Tibial nerve (tissue), 4 donors: ENCODE measurements at places on chromosomes 5 and 9.

DNA sequence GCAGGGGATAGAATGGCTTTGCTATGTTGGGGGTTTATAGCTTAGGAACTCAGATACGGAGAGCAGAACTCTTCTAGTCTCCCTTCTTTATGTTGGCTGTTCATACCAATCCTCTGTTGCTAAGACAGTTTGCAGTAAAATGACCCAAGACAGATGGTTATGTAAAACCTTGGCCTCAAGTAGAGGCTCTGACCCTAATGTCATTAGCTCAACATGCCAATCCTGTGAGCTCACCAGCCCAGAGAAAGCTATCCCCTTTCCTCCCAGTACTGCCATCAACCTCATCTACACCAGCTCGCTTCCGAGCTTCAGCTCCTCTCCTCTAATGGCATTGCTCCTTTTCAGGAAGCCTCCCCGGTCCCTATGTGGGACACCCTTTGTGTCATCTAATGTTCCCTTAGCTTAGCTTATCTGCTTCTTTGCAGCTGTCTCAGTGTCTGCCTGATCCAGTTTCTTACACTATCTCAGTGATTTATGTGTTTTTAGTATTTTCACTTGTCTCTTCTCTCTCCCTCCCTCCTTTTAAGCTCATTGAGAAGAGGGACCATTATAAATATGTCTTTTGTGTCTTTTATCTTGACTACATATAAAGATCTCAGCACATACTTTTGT, 281.3 kb upstream of the CLINT1 start:
- peak; percentile 21 for DNase-seq

GRCh38 chr9:120532475-120532874, 47.5 kb downstream of the CDK5RAP2 start:
- peak; percentile 34 for DNase-seq

DNA sequence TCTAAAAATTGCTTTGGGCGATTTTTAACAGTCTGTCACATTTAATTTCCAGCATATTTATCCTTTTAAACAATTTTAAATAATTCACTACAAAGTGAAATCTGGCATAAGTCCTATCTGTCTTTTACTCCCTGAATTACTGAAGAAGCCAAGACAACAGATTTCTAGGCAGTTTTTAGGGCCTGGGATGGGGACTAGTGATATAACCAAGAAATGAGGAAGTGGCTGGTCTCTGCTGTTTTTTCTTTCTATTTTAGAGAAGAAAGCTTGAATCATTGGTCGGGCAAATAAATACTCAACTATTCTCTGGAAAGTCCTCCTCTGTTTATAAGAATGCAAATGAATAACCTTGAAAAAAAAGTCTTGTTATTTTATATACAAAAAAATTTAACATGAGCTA, 79.7 kb upstream of the SSBP2 start:
- DNase-seq = no peak

DNA sequence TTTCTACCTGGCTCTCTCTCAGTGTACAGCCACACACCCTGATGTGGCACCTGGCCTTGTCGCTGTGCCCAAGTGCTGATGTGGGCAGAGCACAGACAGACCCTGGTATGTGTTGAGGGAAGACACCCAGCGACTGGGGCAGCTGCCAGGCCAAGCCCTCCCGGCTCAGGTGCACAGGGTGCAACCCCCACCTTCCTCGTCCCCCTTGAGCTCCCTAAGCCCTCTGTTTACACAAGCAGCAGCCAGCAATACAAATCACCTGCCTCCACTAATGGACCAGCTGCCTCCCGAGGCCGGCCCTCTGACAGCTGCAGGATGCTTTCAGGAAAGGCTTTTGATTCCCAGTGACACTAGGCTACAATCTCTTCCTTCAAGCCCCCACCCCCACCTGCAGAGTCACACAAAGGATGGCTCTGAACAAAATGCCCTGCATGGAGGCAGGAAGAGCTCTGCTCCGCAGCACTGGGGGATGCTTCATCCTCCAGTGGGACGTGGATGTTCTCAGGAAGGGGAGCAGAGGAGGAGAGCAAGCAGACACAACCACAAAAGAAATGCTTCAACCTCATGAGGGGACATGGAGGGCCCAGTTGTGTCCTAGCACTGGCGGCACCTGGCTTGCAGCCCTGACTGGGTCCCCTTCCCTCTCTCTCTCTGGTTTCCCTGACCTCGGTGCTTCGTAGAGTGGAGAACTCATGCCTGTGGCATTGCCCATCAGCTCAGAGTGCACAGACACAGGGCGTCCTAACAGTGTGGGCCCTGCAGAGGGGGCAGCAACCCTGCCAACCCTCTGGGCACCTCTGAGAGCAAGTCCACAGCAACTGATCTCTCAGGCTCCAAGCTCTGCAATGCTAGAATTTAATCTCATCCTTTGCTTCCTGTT, 140.8 kb downstream of the BARX1 start:
- DNase-seq = no peak

- no peak for DNase-seq
These were observed 10.2 kb downstream of the BTNL8 start for GRCh38 chr5:180908998-180909731.

DNA sequence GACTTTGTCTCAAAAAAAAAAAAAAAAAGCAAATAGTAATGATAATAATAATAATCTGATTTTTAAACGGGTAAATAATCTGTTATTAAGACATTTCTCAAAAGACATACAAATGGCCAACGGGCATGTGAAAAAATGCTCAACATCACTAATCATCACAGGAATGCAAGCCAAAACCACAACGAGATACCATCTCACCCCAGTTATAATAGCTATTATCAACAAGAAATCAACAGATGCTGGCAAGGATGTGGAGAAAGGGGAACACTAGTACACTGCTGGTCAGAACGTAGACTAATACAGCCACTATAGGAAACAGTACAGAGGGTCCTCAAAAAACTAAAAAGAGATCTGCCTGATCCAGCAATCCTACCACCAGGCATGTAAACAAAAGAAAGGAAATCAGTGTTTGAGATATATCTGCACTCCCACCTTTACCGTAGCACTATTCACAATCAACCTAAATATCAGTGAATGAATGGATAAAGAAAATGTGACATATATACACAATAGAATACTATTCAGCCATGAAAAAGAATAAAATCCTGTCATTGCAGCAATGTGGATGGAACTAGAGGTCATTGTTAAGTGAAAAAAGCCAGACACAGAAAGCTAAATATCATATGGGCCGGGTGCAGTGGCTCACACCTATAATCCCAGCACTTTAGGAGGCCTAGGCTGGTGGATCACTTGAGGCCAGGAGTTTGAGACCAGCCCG, 24.9 kb downstream of the VAV2 start:
- no peak for DNase-seq

DNA sequence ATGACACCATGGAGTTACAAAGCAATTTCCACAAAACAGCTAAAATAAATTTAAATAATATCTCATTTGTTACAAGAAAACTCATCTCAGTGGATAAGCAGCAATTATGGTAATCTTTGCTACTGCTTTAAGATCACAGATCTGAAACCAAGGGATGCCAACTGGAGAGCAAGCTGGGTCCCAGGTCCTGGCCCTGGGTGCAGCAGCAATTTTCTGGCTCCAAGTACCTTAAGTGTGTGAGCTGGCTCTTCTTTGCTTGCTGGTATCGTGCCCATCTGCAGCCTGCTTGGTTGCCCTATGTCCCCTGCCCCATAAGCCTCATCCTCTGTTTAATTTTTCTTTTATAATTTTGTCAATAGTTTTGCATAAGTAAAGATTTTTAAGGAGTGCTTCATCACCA, 41.5 kb upstream of the DIRAS2 start:
- DNase-seq = no peak

DNA sequence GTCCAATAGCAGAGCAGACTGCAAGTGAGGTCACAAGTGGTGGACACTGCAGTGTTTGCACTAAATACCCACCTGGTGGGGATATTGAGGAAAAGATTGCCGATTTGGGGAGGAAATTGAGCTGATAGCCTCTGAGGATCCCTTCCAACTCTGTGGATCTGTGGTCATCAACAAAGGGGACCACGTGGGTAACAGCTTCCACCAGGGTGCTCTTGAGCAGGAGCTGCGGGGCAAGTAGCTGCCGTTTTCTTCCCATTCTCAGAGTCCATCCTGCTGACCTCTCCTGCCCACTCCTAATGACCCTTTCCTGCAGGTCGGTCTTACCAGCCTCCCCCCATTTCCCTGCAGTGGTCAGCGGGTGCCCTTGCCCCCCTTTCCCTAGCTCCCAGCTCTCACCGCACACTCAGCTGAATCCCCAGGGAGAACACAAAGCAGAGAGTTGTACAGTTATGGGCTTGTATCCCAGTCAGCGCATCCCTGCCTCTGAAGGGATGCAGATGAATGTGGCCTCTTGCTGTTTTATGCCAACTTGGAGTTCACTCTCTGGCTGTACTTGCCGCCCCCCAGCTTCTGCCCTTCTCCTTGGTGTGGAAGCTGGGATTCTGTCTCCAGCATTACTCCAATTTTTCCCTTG, 18.0 kb downstream of the DAPK1 start:
- no peak for DNase-seq

- DNase-seq = no peak
These were observed 447.9 kb downstream of the SPATA31D1 start for GRCh38 chr9:82436475-82436874.

DNA sequence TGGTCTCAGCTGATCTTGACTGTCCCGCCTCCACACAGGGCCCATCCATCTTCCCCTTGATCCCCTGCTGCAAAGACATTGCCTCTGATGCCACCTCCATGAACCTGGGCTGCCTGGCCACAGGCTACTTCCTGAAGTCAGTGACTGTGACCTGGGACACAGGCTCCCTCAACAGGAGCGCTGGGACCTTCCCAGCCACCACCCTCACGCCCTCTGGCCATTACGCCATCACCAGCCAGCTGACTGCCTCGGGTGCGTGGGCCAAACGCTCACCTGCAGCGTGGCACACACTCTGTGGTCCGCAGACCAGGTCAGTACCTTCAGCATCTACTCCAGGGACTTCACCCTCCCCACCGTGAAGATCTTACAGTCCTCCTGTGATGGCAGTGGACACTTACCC, 71.9 kb downstream of the INSL6 start:
- DNase-seq = no peak

GRCh38 chr5:6831678-6832671, 118.7 kb downstream of the TENT4A start:
- no peak for DNase-seq

DNA sequence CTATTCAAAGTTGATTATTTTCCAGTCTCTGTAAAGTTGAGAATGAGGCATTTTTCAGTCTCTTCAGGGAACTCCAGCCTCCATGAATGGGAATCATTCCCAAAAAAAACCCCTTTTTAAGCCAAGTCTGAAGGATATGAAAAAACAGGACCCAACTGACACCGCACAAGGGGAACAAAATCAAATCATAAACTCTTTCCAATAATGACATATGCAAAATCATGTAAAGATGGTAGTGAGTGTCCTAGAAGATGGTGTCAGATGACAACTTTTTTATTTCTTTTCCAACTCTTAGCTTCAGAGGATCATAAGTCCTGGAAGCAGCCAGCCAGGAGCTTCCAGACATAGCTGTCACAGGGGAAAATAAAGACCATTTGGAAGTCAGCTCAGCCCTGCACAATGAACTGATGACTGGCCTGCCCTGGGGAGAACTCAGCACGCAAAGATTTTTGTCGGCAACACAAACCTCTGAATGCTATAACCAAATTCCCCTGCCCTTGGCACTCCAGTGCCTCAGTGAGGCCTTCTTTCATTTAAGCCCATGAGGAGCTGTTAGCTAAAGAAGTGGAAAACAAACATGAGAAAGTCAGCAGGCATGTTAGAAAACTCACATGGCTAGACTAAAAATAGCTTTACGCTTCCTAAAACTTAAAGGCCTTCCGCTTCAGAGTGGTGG, 85.4 kb downstream of the SLC1A3 start:
- no peak for DNase-seq

GRCh38 chr5:138385660-138386059, 33.2 kb downstream of the KDM3B start:
- no peak for DNase-seq

DNA sequence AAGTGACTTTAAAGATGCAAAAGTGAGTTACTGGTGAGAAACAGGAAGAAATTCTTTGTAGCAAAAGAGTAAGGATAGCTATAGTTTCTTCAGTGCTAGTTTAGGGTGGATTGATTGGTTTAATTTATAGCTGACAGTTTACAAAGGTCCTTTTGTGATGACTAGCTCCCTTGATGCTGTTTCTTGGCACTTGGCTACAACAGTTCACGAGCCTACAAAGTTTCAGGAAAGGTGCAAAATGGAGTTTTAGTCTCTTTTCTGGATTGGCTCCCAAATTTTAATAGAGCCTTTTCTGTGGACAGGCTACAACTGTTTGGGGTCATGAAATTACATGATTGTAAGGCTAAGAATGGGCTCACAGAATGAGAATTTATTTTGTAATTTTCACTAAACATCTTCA, 40.9 kb upstream of the BNIP1 start:
- no peak for DNase-seq

DNA sequence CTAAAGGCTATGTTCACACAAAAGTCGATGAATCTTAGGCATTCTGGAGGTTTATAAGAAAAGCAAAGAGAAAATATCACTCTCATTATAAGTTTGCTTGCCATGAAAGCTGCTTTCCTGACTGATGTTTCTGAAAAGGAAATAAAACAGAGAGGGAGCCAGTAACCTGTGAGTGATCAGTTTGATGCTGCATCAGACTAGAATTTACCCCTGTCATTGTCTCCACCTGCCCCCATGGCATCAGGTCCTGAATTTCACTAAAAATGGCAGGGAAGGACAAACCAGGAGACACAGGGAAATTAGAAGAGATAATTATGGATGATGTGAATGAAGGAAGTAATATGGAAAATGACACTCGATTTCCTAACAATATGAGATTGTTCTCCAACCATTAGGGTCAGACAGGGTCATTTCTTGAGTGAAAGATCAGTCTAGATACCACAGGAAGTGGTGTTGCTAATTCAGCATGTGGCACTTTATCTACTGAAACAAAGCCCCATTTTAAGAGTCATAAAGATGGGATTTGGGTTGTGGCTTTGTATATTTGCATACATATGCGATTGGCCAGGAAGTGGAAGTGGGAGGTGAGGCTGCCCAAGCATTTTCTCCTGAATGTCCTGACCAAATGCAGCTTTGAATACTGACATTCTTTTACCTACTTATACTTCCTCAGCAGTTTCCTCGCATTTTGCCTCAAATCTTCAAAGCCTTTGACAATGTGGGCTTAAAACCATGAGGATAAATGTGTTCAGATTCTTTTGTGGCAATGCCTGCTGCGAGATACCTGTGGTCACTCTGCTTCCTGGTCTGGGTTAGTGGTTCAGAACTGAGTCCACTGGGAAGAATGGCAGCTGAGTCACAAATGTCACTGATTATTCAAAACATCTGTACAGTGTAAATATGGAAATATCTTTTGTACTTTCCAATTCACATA, 29.7 kb downstream of the MEGF10 start:
- no peak for DNase-seq

GRCh38 chr5:170632266-170632984, 128.6 kb downstream of the KCNIP1 start:
- no peak for DNase-seq

- DNase-seq = no peak
These were observed 240.9 kb upstream of the TBCA start for GRCh38 chr5:78016863-78017529.

- no peak for DNase-seq
These were observed 22.9 kb downstream of the KCNMB1 start for GRCh38 chr5:170366276-170366675.
